NCI-H446 (cell line): ENCODE measurements at places on chromosomes 16 and 17.
A peak's percentile ranks its signal among the peaks of the same experiment; 100 is the strongest.

GRCh38 chr17:14454746-14455145 is 153.9 kb downstream of the HS3ST3B1 start:
- no peak for DNase-seq

GRCh38 chr17:39073916-39074315 is 77.5 kb downstream of the PLXDC1 start:
- DNase-seq = no peak

DNA sequence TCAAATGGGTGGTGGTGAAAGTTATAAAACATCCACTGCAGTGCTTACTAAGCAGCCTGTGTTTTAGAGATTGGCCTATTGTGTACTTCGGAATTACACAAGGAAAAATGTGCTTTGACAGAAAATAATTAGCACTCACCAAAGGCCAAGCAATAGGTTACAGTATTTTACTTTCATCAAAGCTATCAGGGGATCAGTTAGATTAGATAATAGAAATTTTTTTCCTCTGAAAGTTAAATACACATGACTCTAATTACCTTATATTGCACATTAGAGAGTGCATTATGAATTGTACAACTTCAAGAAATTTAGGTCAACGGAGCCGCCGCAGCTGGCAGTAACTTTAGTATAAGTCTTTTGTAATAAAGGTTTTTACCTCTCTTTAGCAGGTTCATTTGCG is 232.6 kb downstream of the FTO start:
- DNase-seq = no peak

GRCh38 chr17:81119223-81120148 is 45.8 kb upstream of the PVALEF start:
- DNase-seq = peak; percentile 36

- no peak for DNase-seq
These were observed 351.2 kb downstream of the UTP18 start for GRCh38 chr17:51611585-51611984.

DNA sequence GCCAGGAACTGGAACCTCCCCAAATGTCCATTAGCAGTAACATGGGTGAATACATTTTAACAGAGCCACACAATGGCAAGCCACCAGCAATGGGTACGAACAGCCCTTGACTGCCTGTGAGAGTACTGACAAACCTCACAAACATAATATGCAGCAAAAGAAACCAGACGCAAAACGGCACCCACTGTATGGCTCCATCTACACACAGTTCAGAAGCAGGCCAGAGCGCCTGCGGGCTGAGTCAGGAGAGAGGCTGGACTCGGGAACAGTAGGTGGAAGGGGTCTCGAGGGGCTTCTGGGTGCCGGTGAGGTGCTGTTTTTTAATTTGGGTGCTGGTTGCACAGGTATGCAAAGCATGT is 77.4 kb upstream of the TOB1 start:
- DNase-seq = no peak

GRCh38 chr17:49575679-49576087 is at the start of gene NXPH3:
Gene NXPH3 (plus strand): TSS chr17:49575871. CDS start chr17:49576220, 349 bp downstream.
- DNase-seq = no peak

GRCh38 chr16:77856438-77857160 is 68.2 kb downstream of the VAT1L start:
- no peak for DNase-seq

- no peak for DNase-seq
These were observed 243.1 kb downstream of the SEC14L1 start for GRCh38 chr17:77383613-77384608.
